Hepatocyte (in vitro differentiated cells): ENCODE measurements at places on chromosomes 11 and 22. TPM values are rescaled to one million over a fixed set of nuclear protein-coding genes. Genes with fewer than 3 reads are reported as not detected.

DNA sequence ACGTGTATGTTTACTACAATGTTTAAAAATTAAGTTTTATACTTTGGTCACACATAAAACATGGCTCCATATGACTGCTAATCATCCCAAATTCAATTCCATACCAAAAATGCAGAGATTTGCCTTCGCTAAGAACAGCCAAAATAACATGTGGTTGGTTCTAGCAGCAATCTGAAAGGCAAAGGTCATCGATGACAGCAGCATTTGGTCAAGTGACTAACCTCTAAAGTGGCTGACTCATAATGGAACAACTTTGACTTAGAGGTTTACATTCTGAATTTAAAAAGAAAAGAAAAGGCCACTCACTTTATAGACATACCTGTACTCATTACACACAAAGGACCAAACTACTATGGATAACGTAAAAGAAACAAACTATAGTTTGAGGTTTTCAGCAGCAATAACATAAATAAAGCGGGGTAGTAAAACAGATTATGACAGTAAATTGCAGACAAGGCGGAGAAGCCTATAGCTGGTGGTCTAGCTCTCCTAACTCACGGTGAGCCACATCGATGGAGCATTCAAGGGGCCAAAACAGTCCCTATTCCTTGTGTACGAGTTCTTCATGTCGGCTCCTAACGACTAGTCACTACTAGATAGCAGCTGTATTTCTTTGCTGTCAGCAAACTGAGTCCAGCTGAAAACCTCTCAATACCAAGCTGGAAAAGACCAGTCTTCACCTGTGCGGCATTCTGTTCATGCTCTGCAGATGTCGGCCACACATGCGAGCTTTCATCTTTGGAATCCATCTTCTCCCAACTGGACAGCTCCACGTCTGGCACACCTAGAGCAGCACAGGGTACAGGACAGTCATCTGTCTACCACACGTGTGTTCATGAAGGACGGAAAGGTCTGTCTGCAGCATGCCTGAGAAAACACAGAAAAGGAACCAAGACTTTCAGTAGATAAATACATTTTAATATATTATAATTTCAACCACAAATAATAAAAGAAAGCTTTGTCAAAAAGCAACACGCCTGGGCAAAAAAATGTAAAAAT, 42.1 kb downstream of the PRDM10 start:
- peak; percentile 40 for DNase-seq
- H3K27ac ChIP-seq: peak overlapping the region; percentile 72
- no peaks in the 10 kb centered on the region for H3K4me1 ChIP-seq
- no peak overlapping the region for H3K4me3 ChIP-seq
- H3K27me3 ChIP-seq: no peaks in the 10 kb centered on the region

HBD gene
- total RNA-seq: not detected in 2 replicates

DNA sequence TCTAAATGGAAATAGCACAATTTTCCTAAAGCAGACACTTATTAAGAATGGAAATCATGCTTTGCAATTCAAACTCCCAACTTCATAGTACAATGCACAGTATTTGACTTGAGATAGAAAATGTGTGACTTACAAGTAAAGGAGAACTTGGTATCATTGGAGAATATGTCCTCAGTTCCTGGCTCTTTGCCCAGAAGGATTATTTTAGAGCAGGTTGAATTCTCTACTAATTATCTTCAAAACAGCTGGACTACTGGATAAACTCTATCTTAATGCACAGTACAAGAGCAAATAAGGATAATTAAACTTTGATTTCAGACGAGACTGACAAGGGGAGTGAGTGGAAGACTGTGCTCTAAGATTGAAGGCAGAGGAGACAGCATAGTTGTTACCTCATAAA, 839.4 kb downstream of the OPCML start:
- H3K4me1 ChIP-seq: no peaks in the 10 kb centered on the region
- no peak overlapping the region for H3K27ac ChIP-seq
- H3K27me3 ChIP-seq: peaks cover 8% of the 10 kb centered on the region
- H3K4me3 ChIP-seq: no peak overlapping the region

- H3K4me3 ChIP-seq: no peak overlapping the region
- DNase-seq: no peak
- H3K27me3 ChIP-seq: no peaks in the 10 kb centered on the region
- H3K27ac ChIP-seq: no peak overlapping the region
- H3K4me1 ChIP-seq: no peaks in the 10 kb centered on the region
These were observed 68.0 kb downstream of the WNT7B start for GRCh38 chr22:45908961-45909360.

DNA sequence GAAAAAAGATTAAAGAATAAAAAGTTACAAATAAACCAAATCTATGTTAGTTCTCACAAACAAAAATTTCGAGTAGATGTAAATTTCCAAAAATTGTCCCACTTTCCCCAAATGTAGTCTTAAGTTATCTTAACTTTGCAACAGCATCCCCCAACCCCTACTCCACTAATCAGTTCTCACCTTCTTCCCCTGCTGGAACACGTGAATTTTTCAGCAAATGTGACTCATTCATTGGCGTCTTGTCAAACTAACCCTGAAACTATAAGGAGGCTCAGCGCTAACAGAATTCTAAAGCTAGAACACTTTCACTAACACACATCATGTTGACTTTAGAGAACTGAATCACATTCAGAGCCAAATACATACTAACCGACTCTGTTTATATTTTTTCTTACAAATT, 46.1 kb downstream of the PHF21A start:
- no peak overlapping the region for H3K27ac ChIP-seq
- no peak for DNase-seq
- no peaks in the 10 kb centered on the region for H3K27me3 ChIP-seq
- no peak overlapping the region for H3K4me3 ChIP-seq
- no peaks in the 10 kb centered on the region for H3K4me1 ChIP-seq

GLB1L2 gene
- total RNA-seq: 3.7 and 3.9 TPM in 2 replicates

DNA sequence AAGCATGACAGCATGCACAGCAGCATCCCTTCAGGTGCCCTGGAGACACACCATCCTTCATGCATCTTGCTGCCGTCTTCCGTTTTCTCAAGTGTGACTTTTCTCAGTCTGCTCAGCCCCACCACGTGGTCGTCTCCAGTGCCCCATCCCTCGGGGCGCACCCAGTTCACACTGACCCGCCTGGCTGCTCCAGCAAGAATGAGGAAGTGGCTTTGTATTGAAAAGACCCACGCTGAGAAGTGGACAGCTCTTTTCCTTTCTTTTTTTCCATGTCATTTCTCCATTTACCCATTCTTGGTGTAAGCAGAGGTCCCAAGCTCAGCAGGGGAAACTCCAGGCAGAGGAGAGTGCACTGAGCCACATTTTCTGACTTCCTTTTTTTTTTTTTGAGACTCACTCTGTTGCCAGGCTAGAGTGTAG, 14.5 kb downstream of the SERPINH1 start:
- H3K4me3 ChIP-seq: no peak overlapping the region
- H3K4me1 ChIP-seq: no peaks in the 10 kb centered on the region
- DNase-seq: peak; percentile 63
- H3K36me3 ChIP-seq: no peaks in the 10 kb centered on the region
- H3K27ac ChIP-seq: peak overlapping the region; percentile 32
- no peaks in the 10 kb centered on the region for H3K27me3 ChIP-seq

CCDC116 gene
- 0.20 and 0.30 TPM in 2 replicates for total RNA-seq

- H3K36me3 ChIP-seq: no peaks in the 10 kb centered on the region
- H3K4me3 ChIP-seq: no peak overlapping the region
- H3K27me3 ChIP-seq: no peaks in the 10 kb centered on the region
- no peaks in the 10 kb centered on the region for H3K4me1 ChIP-seq
- H3K27ac ChIP-seq: no peak overlapping the region
These were observed 3.9 kb upstream of the MUC5B start for GRCh38 chr11:1218788-1219445.

- H3K4me3 ChIP-seq: peak within 1 kb of the TSS; percentile 100
- no peaks in the 10 kb centered on the region for H3K27me3 ChIP-seq
- peak; percentile 93 for DNase-seq
- H3K27ac ChIP-seq: peak within 1 kb of the TSS; percentile 98
- H3K36me3 ChIP-seq: no peaks in the 10 kb centered on the region
- H3K4me1 ChIP-seq: peaks cover 24% of the 10 kb centered on the region
These were observed at the start of gene RNF214 for GRCh38 chr11:117232092-117232878. Gene RNF214, plus strand, starts transcription at chr11:117232671. Its CDS starts 1,602 bp downstream, at chr11:117234273.

WBP2NL gene
- total RNA-seq: not detected in 2 replicates

DNA sequence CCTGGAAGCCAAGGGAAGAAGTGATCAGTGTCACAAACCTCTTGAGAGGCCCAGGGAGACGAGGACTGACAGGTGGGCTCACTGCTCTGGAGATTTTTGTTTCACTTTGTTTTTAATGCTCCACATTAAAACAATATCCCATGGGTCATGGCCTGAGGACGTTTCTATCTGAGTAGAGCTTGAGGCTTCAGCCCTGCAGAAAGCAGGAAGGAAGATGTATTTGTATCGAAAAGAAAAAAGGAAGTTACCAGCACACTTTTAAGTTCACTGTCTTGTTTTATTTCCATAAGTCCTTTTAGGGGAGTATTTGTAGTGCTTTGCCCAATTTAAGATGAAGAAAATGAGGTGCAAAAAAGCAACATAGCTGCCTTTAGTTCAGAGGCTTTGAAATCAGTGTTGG, 191.1 kb downstream of the GRIK4 start:
- no peak for DNase-seq
- H3K36me3 ChIP-seq: no peaks in the 10 kb centered on the region
- H3K27ac ChIP-seq: no peak overlapping the region
- H3K4me1 ChIP-seq: no peaks in the 10 kb centered on the region

MYO7A gene
- total RNA-seq: 6.4 and 9.8 TPM in 2 replicates

GRCh38 chr22:27474711-27475547, 326.6 kb downstream of the MN1 start:
- no peak overlapping the region for H3K4me3 ChIP-seq
- peak overlapping the region; percentile 66 for H3K27ac ChIP-seq
- no peaks in the 10 kb centered on the region for H3K36me3 ChIP-seq
- peak; percentile 89 for DNase-seq
- no peaks in the 10 kb centered on the region for H3K27me3 ChIP-seq

DNA sequence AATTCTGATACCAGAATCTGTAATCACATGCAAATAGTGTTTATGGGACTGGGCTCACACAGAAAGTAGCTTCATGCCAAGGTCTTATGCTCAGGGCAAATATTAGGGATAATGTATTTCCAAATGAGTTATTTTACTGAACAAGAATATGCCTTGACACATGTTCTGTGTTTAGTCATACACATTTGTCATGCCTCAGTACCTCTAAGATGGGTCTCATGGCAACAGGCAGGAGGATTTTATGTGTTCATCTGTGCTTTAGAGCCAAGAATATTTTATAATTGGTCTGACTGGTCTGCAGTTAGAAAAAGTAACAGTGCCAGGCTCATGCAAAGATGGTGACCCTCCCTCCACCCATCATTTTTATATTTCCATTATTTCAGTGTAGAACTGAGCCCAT, 49.1 kb downstream of the JAM3 start:
- no peaks in the 10 kb centered on the region for H3K36me3 ChIP-seq
- H3K27ac ChIP-seq: no peak overlapping the region
- H3K4me1 ChIP-seq: peaks cover 12% of the 10 kb centered on the region
- no peak overlapping the region for H3K4me3 ChIP-seq
- no peak for DNase-seq
